Dermis blood vessel endothelial cell (primary cell): ENCODE measurements at places on chromosomes 7 and 10. TPM values are rescaled to one million over a fixed set of nuclear protein-coding genes. Genes with fewer than 3 reads are reported as not detected.
A peak's percentile ranks its signal among the peaks of the same experiment; 100 is the strongest.

DNA sequence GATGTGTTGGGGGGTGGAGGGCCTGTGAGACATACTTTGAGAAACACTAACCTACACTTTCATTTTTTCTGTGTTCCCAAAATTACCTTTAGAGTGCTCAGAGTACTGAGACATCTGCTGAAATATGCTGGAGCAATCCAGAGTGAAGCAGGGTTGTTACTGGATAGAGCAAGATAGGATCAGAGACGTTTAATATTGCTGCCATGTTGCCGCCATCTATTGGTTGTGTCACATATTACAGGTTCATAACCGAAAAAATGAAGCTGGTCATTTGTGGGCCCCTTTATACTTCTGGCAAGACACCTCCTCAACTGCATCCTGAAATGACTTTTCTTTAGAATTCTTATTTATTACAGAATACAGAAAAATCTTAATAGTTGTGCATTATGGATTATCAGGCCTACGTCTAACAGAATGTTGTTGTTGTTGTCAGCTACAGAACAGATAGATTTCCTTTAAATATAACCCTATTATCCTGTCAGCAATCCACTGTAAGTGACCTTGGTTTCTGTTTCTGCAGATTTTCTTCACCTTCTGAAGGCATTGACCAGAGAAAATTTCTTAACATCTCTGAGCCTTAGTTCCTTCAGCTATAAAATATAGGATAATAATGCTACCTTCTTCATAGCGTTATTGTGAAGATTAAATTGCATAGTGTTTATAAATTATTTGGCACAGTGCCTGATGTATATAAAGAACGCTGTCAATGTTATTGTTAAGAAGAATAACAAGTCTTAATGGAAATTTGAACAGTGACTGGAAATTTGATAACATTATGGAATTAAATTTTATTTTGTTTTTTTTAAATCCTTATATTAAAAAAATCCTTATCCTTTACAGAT is 16.2 kb upstream of the DLD start:
- DNase-seq: peak; percentile 81

DNA sequence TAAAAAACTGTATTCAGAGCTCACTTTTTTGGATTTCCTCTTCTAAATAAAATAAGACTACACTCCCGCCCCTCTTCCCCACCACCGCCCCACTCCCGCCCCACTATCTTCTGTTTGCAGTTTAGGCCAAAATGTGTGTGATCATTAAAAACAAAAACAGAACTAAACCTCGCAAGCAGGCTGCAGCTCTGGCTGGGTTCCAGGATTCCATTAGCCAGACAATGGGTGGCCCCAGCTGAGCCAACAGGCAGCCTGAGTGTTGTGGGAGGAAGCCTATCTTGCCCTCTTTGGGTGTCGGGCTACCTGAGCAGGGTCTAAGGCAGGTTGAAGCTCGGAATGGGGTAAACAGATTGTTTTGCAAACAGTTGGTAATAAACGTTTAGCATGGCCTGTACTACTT is 41.7 kb downstream of the ARL4A start:
- peak; percentile 94 for DNase-seq

The ZNF138 gene
- total RNA-seq: 5.1 and 9.4 TPM in 2 replicates

The MEIG1 gene
- total RNA-seq: not detected in 2 replicates

The GDF10 gene
- not detected in 2 replicates for total RNA-seq

GRCh38 chr7:129205987-129206785 is 17.8 kb downstream of the SMO start:
- DNase-seq: no peak

- DNase-seq: no peak
Measured at GRCh38 chr10:104317726-104318299, 20.5 kb downstream of the ITPRIP start.

DNA sequence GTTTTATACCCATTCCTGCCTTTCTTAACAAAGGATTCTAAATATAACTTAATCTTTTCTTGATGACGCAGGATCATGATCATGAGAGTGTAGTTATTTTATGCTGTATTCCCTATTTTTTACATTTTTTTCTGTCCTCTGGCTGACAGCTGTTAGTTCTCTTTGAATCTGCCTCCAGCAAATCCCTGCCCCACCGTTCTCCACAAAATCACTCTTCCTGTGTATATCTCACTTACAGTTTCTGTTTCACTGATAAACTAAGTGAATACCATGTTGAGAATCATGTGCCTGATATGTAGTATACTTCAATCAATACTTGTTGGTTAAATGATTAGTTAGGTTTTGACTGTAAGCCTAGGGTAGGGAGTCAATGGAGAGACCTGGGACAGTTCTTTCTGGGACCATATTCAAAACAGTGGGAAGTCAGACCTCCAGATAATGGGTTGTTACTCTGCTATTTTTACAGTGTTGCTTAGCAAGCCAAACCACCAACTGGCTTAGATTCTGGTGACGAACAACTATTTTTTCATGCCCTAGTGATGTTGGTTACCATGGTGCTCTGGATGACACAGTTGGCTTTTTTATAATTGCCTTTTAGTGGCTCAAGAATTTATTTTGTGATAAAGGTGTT is 12.8 kb downstream of the CNNM1 start:
- DNase-seq: no peak

The STK31 gene
- 0.17 and 0.19 TPM in 2 replicates for total RNA-seq

The AZGP1 gene
- not detected in 2 replicates for total RNA-seq

DNA sequence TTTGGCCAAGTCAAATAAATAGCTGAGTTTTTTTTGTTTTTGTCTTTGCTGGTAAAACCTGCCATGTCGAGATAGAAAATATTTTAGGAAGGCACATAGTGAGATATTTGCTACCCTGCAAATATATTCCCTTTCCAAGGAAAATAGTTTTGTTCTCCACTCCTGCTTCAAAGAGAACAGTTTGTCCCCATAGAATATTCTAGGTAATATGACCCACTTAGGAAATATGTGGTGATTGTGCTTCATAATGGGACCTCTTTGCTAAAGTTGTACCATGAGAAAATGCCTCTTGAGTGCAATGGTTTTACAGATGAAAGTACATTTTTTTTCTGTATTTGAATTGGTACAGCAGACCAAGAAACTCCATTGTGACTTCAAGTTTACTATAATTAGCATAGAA is 41.6 kb downstream of the SMNDC1 start:
- no peak for DNase-seq

DNA sequence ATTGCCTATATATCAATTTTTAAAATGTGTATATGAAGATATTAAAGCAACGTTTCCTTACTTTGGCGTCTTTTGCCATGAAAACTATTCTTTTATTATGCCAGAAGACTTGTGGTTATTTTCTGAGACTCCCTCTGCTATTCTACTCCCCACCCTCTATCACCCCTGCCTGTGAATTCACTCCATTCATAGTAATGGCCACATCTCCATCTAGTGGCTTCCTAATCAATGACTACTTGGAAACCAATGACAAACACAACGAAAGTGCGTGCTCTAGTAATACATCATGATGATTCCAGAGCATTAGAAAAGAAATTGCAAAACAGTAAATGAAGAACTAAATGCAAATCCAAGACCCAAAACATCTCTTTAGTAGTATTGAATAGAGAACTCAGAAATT is 186.7 kb upstream of the HGF start:
- DNase-seq: peak; percentile 79

- DNase-seq: no peak
Measured at GRCh38 chr10:29791773-29792172, 157.0 kb upstream of the SVIL start.

- DNase-seq: peak; percentile 48
Measured at GRCh38 chr10:125093199-125093973, 67.0 kb downstream of the CTBP2 start.

DNA sequence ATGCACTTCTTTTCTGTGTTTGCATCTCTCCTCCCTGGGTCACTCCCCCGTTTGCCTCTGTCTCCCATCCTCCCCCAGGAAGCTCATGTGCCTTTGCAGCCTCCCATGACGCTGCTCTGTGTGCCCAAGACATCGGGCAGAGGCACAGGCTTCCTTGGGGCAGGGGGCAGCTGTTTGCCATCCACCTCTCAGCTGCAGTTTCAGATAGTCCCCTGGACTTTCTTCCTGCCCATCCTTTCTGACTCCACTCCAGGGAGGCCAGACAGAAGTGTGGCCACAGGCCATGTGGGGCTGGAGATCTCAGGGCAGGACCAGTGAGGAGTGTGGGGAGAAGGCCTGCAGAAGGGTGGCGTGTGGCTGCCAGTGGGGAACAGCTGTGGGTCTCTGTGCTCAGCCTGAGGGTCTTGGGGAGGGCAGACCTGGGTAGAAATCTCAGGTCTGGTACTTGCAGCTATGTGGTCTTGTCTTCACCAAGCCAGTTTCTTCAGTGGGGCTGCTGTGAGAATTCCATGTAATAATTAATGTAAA is 10.6 kb upstream of the SAMD8 start:
- DNase-seq: no peak

- DNase-seq: peak; percentile 64
Measured at GRCh38 chr10:42933448-42934340, 143.2 kb upstream of the RET start.

The RAPGEF5 gene
- 176 and 269 TPM in 2 replicates for total RNA-seq

The LIPF gene
- not detected in 2 replicates for total RNA-seq

The ZNF789 gene
- total RNA-seq: 4.7 and 6.1 TPM in 2 replicates

DNA sequence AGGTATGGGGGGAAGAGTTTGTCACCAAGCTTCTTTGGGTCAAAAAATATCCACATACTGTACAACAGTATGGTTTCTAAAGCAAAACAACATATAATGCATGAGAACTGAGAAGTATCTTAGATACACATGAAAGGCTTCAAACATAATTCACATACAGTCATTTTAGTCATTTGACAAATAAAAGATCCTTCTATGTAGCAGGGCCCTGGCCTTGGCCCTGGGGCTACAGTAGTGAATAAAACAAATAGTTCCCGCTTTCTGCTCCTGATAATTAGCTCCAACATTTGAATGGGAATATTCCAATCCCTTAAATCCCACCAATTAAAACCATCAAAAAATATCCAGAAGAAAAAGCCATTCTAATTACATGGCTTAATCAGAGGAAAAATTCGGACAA is 51.3 kb downstream of the MALSU1 start:
- DNase-seq: no peak

DNA sequence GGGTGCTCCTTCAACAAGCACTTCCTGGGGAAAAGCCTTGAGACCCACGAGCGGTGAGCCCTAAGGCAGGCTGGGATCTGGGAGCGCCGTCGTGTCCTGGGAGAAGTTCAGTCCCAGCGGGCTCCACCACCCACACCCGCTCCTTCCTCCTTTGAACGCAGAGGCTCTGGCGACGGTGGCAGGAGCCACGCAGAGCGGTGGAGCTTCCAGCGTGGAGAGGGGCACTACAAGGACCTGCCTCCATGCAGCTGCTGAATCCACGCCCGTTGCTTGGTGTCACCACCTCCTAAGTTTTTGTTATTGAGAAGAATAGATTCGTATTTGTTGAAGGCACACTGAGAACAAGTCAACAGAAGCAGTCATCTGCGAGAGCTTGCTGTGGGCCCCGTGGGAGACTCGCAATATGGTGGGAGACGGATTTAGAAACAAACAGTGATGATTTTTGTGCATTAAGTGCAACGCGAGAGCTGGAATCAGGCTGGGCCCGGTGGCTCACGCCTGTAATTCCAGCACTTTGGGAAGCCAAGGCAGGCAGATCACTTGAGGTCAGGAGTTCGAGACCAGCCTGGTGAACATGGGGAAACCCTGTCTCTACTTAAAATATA is 60.1 kb upstream of the SDK1 start:
- no peak for DNase-seq

DNA sequence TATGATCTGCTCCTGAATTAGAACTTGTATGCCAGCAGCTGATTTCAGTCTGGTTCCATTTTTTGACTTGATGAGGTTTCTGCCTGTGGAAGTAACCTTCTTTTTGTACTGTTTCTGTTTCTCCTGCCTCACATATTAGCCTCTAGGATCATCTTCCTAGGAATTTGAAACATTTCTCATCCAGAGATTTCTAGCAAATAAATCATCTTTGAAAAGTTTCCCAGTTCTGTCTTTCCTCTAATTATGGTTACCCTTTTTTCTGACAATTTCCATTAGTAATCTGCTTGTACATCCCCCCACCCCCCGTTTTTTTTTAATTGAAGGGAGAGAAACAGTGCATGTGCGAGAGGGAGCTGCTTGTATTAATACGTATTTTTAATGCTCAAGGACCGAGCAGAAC is 92.2 kb downstream of the NRF1 start:
- DNase-seq: no peak

The TEX47 gene
- not detected in 2 replicates for total RNA-seq

DNA sequence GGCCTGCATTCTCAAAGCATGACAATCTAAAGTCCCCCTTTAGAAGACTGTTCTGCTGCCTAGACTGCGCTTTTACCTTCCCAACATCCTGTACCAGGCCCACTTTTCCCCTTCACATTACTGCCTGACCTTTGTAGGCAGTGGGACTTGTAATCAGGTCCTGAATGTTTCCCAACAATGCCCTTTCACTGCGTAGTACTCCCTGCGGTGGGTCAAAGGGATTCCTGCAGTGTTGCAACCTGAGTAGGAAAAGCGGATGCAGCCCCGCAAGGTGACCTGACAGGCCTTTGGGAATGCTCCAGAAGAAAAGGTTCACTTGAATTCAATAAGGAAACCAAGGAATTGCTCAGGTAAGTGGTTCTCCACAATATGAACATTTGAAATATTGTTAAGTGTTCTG is 4.9 kb upstream of the TCAF1 start:
- DNase-seq: no peak

DNA sequence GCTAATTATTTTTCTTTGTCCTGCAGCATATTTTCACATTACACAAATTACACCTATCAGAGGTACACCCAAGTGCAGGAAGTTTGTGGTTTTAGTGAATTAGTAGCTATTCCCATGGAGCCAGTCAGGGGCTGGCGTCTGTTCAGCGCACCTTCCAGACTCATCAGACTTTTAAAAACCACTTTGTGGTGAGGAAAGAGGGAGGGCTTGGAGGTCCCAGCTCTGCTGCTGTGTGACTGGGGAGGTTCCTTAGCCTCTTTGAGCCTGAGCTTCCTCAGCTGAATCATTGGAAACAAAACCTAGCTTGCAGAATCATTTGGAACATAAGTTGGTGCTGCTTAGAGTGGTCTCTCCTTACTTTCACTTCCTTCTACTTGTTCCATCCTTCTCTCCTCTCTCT is 175.4 kb downstream of the SORCS3 start:
- no peak for DNase-seq

DNA sequence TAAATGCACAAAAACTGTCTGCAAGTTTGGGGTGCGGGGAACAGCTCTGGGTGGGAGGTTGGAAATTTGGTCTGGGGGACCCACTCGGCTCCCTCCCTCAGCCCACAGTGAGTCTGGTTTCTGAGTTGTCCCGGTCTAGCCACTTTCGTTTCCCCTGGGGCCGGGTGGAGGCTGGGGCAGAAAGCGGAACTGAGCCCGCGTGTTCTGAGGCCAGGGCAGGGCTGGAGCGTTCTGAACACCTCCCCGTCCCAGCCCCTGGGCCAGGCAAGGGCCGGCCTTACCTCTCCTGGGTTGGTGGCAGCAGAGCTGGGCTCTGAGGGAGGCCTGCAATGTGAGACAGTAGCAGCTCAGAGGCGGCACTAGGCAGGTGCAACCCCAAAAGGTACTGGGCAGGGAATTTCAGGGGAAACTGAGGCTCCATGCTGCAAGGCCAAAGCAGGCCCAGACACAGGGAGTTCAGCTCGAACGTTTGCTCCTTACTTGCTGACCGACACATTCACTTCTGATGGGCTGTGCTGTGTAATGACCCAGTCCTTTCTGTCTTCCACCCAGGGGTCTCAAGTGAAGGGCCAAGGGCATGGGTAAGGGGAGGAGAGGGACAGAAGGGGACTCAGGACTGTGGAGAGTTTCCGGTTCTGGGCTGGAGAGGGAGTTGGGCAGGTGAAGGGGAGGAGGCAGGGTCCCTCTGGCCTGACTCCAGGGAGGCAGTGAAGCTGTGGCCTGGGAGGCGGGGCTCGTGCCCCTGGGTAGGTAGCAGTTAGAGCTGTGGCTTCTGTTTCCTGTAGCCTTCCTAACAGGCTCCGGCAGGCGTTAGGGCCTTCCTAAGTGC is 3.0 kb downstream of the IRF5 start:
- no peak for DNase-seq

- DNase-seq: no peak
Measured at GRCh38 chr7:2435146-2435545, 31.7 kb downstream of the CHST12 start.

The CPXM2 gene
- 0.51 and 1.0 TPM in 2 replicates for total RNA-seq
